Placental pericyte (primary cell): ENCODE measurements at places on chromosomes 11 and 22. TPM values are rescaled to one million over a fixed set of nuclear protein-coding genes. Genes with fewer than 3 reads are reported as not detected.

The PIWIL4 gene
- 1.3 and 6.0 TPM in 2 replicates for total RNA-seq

The SLC16A8 gene
- 0.14 TPM in 1 of 2 replicates, not detected in the other for total RNA-seq

The MCHR1 gene
- 0.29 and 1.3 TPM in 2 replicates for total RNA-seq

The PISD gene
- total RNA-seq = 56.3 and 73.1 TPM in 2 replicates

The MN1 gene
- total RNA-seq = 4.6 and 7.2 TPM in 2 replicates

The SNX32 gene
- 0.44 TPM in 1 of 2 replicates, not detected in the other for total RNA-seq

The CRYBB2 gene
- not detected in 2 replicates for total RNA-seq

The APOL4 gene
- total RNA-seq = under 0.01 and 0.44 TPM in 2 replicates

The HINFP gene
- 22.8 and 23.2 TPM in 2 replicates for total RNA-seq

The PTS gene
- 40.3 and 57.8 TPM in 2 replicates for total RNA-seq

The RRM1 gene
- total RNA-seq = 28.4 and 170 TPM in 2 replicates

The RTN4R gene
- 0.29 and 1.3 TPM in 2 replicates for total RNA-seq

The FZD4 gene
- total RNA-seq = 7.9 and 12.9 TPM in 2 replicates

The MIAT gene
- total RNA-seq = 1.1 TPM in 2 replicates

The LDHAL6A gene
- not detected in 2 replicates for total RNA-seq

The CDC42EP1 gene
- 36.8 and 37.6 TPM in 2 replicates for total RNA-seq

The OR4A16 gene
- total RNA-seq = not detected in 2 replicates

The SLC22A8 gene
- total RNA-seq = not detected in 2 replicates

The SLC22A6 gene
- total RNA-seq = not detected in 2 replicates

The EIF3D gene
- 417 and 551 TPM in 2 replicates for total RNA-seq

The MUC6 gene
- not detected in 2 replicates for total RNA-seq

The MTA2 gene
- total RNA-seq = 82.7 and 179 TPM in 2 replicates

The ALX4 gene
- not detected in 2 replicates for total RNA-seq

The WNT11 gene
- 0.14 and 0.22 TPM in 2 replicates for total RNA-seq

The BDNF gene
- total RNA-seq = 34.9 and 59.3 TPM in 2 replicates

The BARX2 gene
- total RNA-seq = not detected in 2 replicates

The PTPRCAP gene
- total RNA-seq = 0.29 and 1.3 TPM in 2 replicates

The MMP13 gene
- total RNA-seq = 0.14 TPM in 1 of 2 replicates, not detected in the other

The JAML gene
- total RNA-seq = 0.29 TPM in 1 of 2 replicates, not detected in the other

The ENTHD1 gene
- not detected in 2 replicates for total RNA-seq

The MAPK8IP2 gene
- total RNA-seq = 0.14 and 1.5 TPM in 2 replicates

The PLAAT5 gene
- not detected in 2 replicates for total RNA-seq

The EFCAB6 gene
- 1.1 and 1.8 TPM in 2 replicates for total RNA-seq

The OR8H1 gene
- not detected in 2 replicates for total RNA-seq

The HORMAD2 gene
- not detected in 2 replicates for total RNA-seq

The OR2D2 gene
- 0.22 and 1.4 TPM in 2 replicates for total RNA-seq

The ZDHHC8 gene
- 16.0 and 22.3 TPM in 2 replicates for total RNA-seq

The CASP5 gene
- total RNA-seq = 1.5 TPM in 1 of 2 replicates, not detected in the other

The ARHGAP8 gene
- total RNA-seq = under 0.01 and 0.22 TPM in 2 replicates

The OR8H2 gene
- not detected in 2 replicates for total RNA-seq

The TNNT3 gene
- total RNA-seq = not detected in 2 replicates

The KCNC1 gene
- total RNA-seq = not detected in 2 replicates

The OR8D4 gene
- not detected in 2 replicates for total RNA-seq

The SLC22A12 gene
- not detected in 2 replicates for total RNA-seq

The CELSR1 gene
- under 0.01 and 0.43 TPM in 2 replicates for total RNA-seq

The MMP10 gene
- total RNA-seq = 0.22 and 22.3 TPM in 2 replicates

The PKDREJ gene
- total RNA-seq = not detected in 2 replicates

The PHOX2A gene
- total RNA-seq = not detected in 2 replicates

The DNAJC4 gene
- total RNA-seq = 7.6 and 7.7 TPM in 2 replicates

The EMID1 gene
- not detected in 2 replicates for total RNA-seq

The PIK3IP1 gene
- total RNA-seq = 9.0 and 38.7 TPM in 2 replicates

The TRIM6 gene
- total RNA-seq = 3.7 and 14.0 TPM in 2 replicates

The CYP2R1 gene
- total RNA-seq = 5.9 and 6.8 TPM in 2 replicates

The C22orf23 gene
- total RNA-seq = 0.43 and 0.66 TPM in 2 replicates

The NEU3 gene
- total RNA-seq = 2.4 and 8.2 TPM in 2 replicates

The VPREB1 gene
- total RNA-seq = not detected in 2 replicates

The OR6T1 gene
- total RNA-seq = not detected in 2 replicates

The CLMP gene
- 267 and 619 TPM in 2 replicates for total RNA-seq

The BRD1 gene
- 29.9 and 32.8 TPM in 2 replicates for total RNA-seq

The MS4A1 gene
- total RNA-seq = not detected in 2 replicates
